ENCODE measurements at places on chromosomes 6 and 20.

- DNase-seq = no peak
Observed at GRCh38 chr6:14647357-14647756, 529.8 kb downstream of the CD83 start.

DNA sequence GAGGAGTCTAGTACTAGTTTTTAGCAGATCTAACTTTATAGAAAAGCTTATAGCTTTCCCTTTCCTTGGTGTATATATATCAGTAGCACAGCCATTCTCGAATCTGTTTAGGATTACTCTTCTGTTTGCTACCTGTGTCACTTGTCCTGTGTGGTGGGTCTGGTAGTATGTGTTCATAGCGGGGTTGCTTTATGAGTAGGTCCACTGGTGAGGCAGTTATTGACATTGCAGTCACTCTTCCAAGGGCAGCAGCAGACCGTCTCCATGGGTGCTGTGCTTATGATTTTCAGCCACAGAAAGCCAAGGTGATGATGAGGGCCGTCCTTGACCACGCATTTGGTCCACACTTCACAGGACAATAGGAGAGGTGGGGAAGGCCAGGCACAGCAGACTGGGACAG, 171.5 kb downstream of the CDKAL1 start:
- no peak for DNase-seq

- DNase-seq = no peak
Observed at GRCh38 chr6:148398678-148399077, 56.0 kb downstream of the SASH1 start.

DNA sequence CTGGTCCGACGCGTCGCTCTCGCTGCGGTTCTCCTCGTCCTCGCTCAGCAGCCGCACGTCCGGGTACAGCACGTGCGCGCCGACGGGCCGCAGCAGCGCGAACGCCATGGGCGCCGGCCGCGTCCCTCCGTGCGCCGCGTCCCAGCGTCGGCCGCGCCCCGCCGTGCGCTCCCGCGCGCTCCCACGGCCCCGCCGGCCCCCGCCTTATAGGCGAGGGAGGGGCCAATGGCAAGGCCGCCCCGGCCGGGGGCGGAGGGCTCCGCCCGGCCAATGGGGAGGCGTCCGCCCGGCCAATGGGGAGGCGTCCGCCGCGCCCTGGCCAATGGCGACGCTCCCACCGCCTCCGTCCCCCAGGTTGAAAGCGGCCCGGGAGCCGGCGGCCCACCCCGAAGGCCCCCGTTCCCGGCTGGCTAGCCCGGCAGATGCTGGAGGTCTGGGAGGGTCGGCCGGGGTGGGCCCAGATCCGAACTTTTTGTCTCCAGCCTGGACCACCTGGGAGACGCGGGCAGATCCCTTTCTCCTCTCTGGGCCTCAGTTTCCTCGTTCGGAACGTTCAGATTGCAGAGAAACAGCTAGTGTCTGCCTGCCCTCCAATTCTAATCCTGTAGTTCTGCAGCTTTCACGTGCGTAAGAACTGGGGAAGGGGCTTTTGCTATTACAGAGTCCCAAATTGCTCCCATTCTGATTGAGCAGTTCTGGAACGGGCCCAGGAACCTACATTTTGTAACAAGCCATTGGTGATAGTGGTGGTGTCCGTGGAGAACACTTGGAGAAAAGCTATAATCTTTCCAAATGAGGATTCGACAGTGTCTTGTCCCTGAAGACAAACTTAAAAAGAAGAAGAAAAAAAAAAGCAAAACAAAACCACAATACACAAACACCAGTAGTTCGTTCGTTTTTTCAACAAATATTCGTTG, at the start of gene TCF15:
Gene TCF15 (minus strand): TSS at position 180 of the 917 bp plus-strand sequence. CDS start 72 bp downstream, at position 108.
- no peak for DNase-seq

- DNase-seq = no peak
Observed at GRCh38 chr20:8434326-8434876, 302.3 kb downstream of the PLCB1 start.

DNA sequence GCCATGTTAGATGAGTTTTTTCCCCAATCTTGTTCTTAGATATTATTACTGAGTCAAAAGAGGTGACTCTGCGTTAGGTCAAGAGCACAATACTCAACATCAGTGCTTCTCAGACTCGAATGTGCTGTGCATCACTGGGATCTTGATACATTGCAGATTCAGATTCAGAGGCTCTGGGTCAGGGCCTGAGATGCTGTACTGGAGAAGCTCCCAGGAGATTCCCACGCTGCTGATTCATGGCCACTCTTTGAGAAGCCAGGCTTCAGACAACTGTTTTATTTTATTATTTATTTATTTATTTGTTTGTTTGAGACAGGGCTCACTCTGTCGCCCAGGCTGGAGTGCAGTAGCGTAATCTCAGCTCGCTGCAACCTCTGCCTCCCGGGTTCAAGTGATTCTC, 41.4 kb upstream of the ARID1B start:
- no peak for DNase-seq

- DNase-seq = no peak
Observed at GRCh38 chr6:42326248-42326647, 108.6 kb upstream of the MRPS10 start.

DNA sequence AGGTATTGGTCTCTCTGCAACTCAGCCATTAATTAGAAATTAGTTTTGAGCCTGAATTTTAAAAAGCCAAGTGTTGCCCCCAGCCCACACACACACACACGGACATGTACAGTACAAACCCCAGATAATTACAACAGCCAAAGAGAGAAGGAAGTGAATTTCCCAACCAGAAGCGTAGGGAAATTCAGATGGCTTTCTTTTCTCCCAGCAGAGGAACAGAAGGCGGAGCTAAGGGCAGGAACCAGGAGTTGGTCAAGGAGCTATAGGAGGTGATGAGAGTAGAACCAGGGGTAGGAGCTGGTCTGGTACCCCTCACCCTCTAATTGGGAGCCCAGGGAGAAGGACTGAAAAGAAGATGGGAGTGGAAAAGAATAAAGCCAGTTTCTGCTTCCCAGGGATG, 3.9 kb upstream of the ZBTB9 start:
- no peak for DNase-seq

DNA sequence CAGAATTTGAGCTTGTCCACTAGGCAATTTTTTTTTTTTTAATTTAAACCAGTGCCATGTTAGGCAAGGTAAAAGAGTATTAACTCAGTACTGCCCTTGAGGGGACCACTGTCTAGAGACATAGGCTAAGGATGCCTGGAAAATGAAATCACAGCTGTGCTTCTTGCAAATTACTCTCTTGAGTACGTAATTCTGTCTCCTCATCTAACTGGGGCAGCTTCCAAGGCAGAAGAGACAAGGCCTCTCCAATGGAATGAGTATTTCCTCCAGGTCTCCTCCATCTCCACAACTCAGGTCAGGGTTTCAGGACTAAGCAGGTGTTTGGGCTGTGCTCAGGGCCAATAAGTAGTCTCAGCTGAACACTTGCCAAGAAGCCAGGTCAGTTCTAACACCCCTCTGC, 33.8 kb upstream of the MRPS10 start:
- DNase-seq = peak; percentile 32

DNA sequence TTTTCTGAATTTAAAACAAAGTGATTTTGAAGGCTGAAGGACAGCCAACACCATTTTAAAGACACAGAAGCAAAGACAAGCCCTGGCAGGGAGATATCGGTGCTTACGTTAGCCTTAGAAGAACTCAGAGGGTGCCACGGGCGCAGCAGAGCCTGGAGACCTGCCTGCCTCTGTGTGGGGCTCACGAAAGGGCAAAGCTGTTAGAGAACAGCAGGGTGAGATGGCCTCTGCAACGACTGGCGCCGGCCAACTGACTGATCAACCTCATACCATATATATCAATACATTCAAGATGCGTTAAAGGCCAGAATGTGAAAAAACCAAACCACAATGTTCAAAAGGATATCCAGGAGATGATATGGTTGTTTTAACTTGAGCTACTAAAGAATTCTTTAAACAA, 151.0 kb upstream of the RPS6KA2 start:
- no peak for DNase-seq

GRCh38 chr6:140077827-140078560, 703.5 kb upstream of the CITED2 start:
- no peak for DNase-seq

- no peak for DNase-seq
Observed at GRCh38 chr20:13788167-13788834, 3.5 kb downstream of the NDUFAF5 start.

DNA sequence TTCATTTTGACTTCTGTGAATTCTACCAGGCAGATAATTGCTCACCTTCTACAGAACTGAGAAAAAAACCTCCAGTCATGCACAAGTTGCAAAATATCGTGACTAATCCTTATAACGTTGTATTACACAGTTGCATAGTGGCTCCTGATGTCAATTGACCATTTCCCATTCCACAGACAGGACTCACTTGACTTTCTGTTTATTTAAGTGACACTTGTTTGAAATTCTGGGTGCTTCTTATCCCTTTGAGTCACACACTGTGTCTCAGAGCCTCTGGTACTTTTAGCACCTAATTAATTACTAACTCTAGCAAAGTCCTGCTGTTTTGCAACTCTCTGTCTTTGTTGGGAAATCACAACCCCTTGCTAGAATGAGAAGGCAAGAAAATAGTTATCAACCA, 16.2 kb upstream of the RSPO3 start:
- no peak for DNase-seq

DNA sequence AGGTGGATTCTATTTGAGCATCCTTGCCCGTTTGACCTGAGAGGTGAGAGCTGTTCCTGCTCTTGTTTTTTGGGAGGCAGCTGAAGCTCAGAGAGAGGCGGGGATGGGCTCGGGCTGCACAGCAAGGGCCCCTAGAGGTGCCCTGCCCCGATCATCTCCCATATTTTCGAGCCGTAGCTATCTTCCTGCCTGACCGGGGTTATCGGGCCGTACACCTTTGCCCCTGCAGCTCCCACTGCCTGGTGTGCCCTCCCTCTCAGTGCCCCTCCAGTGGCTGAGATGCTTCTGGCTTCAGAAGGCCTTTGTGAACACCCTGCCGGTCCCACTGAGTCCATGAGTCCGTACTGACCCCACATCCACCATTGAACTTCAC, 6.7 kb downstream of the SRC start:
- no peak for DNase-seq

GRCh38 chr20:58880994-58881752, 28.7 kb downstream of the GNAS start:
- no peak for DNase-seq

- DNase-seq = no peak
Observed at GRCh38 chr6:156060013-156060412, 604.4 kb upstream of the NOX3 start.

GRCh38 chr6:157091856-157092460, 231.4 kb downstream of the TMEM242 start:
- no peak for DNase-seq

GRCh38 chr20:6765469-6766058, 1.9 kb upstream of the BMP2 start:
- DNase-seq = no peak

DNA sequence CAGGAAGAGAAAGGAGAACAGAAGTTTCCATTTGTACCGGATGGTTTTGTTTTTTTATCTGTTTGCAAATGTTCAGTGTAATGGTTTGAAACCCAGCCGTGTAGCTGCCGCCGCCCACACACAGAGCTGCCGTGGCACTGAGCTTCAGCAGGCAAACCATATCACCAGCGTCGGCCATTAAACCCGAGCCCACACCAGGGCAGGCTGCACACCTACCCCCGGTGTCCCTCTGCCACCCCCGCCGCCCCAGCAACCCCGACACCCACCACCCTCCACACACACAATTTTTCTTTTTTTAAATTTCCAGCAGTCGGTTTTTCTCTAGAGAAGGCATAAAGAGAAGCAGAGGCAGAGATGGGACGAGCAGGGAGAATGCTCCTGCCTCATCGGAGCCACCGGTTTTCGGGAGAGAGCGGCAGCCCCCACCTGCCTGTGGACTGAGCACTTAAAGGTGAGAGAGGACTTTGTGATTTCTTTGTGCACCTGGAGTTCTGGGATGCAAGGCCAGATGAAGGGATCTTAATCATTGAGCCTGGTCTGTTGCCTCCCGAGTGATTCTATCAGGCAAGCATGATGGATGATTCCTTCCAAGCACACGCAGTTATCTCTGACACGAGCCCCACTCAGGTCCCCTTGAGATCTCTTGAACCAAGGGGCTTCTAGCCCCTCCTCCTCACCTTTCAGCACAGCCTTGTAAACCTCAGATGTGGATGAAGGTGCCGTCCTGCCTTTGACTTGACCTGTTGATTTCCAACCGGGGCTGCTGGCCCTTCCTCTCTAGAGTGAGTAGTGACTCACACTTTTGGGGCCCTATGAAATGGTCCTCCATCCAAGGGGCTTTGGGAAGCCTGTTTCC, 17.5 kb upstream of the ZNF831 start:
- DNase-seq = no peak

DNA sequence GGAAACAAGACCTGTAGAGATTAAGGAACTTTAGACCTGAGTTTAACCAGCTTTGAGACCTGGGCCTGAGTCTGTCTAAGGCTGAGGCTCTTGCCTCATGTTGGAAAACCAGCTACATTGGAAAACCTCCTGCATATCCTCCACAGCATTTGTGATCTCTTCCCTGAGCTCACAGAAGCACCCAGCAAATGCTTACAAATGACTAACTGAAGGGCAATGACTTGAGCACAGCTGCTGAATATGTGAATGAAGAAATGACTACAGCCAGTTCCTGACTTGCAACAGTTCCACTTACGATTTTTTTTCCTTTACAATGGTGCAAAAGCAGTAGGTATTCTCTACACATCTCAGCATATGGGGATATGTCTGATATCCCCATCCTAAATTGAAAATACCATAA, 112.4 kb upstream of the RREB1 start:
- DNase-seq = no peak

DNA sequence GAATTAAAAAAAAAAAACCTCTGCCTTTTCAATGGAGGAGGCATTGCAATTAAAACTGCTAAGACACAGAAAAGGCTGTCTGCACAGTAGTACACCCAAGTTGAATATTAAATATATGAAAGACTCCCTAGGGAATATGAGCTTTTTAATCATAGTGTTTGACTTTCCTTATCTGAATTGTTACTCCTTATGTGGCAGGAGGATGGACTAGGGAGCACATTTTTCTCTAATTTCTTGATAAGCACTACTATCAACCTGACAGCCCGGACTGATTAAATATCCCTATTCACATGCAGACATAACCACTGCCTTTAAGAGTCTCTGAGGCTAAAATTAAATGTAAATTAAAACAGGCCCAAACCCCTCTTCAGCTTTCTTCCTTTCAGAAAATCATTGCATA, 428.6 kb upstream of the GJE1 start:
- DNase-seq = no peak

DNA sequence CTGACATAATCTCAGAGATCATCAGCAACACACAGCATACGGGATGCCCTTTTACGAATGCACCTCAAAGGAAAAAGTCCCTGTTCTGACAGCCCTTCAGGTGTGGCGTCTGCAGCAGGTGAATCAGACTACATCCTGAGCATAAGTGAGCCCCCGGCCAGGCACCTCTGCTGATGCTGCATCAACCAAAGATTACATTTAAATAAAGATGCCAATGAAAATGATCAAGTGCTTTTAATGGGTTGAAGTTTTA, 58.7 kb downstream of the INSM1 start:
- DNase-seq = no peak

GRCh38 chr20:24439737-24440387, 29.6 kb upstream of the SYNDIG1 start:
- no peak for DNase-seq

GRCh38 chr6:125550892-125551291, 198.5 kb upstream of the HEY2 start:
- DNase-seq = no peak

GRCh38 chr20:49267327-49267726, 10.5 kb downstream of the ZNFX1 start:
- no peak for DNase-seq

GRCh38 chr6:3801960-3802359, 47.2 kb upstream of the FAM50B start:
- DNase-seq = no peak

- DNase-seq = no peak
Observed at GRCh38 chr20:11120431-11120830, 446.6 kb upstream of the JAG1 start.
